ENCODE measurements at places on chromosomes 5 and 9.

DNA sequence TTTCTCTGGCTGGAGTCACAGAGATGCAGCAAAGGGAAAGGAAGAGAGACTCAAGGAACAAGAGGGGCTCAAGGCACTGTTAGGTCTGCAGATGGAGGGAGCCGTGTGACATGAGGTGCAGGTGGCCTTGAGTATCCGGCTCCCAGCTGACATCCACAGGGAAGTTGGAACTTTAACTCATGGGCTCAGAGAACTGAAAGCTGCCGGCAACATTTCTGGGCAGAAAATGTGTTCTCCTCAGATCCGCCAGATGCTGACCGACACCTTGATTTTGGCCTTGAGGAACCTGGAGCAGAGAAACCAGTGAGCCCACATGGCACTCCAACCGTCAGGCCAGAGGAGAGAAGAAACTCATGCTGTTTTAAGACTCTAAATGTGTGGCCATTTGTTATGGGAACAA lies 258.1 kb upstream of the IRX2 start:
- DNase-seq, result no peak

DNA sequence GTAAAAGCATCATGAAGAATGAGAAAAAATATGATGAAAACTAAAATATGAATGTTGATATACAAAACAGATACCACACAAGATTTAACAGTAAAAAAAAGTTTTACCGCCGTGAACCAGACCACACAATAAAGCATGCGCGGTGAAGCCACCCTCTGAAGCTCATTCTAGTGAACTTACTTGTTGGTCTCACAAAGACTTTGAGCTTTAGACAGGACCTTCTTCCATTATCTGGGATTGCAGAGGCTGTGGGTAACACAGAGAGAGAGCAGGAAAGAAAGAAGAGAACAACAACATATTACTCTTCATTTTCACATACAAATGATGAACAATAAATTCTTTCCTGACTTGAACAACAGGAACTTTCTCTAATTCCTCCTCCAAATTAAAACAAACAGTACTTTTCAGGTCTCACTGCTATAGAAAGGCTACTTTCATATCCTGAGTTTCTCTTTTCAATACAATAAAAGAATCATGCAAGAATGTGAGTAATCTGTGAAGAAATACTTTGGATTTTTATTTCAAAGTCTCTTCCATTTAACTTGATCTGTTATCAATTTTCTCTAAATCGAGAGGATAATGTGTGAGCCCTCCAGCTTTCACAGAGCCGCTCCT lies 283.1 kb downstream of the EFNA5 start:
- no peak for DNase-seq

GRCh38 chr9:98738741-98739140 lies 30.0 kb upstream of the GABBR2 start:
- DNase-seq, result no peak

- DNase-seq, result no peak
Observed at GRCh38 chr5:154966081-154966841, 25.4 kb downstream of the MRPL22 start.

- no peak for DNase-seq
Observed at GRCh38 chr5:169094586-169095409, 206.1 kb downstream of the SLIT3 start.

GRCh38 chr5:161400583-161400982 lies 145.9 kb downstream of the GABRB2 start:
- no peak for DNase-seq

DNA sequence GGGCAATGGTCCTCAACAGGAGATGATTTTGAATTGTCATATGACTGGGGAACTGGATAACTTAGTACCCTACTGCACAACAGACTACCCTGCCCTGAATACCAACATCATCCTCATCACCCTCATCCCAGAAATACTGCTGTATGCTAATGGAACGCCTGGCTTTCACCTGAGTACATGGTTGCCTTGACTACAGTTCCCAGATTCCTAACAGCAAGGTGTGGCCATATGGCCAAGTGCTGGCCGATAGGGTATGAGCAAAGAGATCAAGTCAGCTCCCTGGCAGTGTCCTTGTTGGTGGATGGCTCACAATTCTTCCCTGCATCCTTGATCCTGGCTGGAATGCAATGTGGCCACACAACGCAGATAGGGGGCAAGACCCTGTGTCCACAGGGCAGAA lies 31.2 kb upstream of the IRX2 start:
- DNase-seq, result no peak

All from activated CD4-positive, alpha-beta T cell treated with anti-CD3 and anti-CD28 coated beads, Interleukin-2, amount 50 U/mL, for 48 hours (primary cell).